NCI-H1694 treated with DMSO at 0.1 percent for 48 hours (cell line): ENCODE measurements at places on chromosomes 4 and X.

DNA sequence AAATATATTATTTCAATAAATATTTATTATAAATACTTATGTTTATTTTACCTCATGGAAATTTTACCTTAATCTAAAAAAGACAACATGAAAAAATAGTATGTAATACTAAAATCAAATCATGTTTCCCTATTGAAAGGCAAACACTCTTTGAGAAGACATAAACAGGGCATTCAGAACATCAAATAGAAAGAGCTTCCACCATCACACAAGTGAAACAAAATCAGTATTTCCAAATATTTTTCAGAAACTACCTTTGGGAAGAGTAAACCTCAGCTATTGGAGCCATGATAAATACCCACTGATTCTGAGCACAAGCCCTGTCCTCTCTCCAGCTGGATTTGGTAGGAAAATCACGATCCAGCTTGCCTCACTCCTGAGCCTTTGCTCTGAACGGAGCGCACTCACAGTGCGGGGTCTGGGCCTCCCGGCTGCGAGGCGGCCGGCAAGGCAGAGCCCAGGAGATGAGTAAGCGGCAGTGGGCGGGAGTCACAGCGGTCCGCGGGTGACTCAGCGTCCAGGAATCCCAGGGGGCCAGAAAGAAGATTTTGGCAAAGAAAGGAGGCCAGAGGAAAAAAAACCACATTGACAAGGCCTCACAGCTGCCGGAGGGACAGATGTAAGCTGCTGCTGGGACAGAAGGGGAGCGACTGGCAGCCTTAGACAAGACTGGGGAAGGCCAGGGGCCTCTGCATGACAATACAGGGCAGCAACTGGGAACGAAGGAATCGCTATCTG, 14.7 kb upstream of the ANXA5 start:
- no peak for DNase-seq

DNA sequence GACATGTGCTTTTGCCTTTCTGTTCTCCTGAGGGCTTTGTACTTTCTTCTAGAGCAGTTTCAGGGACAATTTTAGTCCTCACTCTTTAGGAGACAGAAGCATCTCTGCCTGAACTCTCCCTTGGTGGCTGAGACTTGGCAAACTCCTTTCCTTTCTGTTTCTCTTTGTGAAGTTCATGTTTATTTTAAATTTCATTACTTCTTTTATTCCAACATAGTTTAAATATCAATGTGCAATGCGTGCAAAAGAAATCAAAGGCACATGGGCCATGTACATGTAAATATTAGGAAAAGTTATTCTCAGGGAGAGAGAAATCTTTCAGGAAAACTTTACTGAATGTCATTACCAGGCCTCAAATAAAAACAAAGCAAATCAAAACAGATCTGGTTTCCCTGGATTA, 177.6 kb downstream of the RNF150 start:
- DNase-seq: no peak

- no peak for DNase-seq
Observed at GRCh38 chrX:77014377-77015372, 432.5 kb upstream of the FGF16 start.

- no peak for DNase-seq
Observed at GRCh38 chr4:184100297-184100885, 117.3 kb downstream of the ENPP6 start.

GRCh38 chrX:142483965-142484364, 278.9 kb upstream of the MAGEC2 start:
- no peak for DNase-seq

GRCh38 chr4:174425669-174426068, 96.6 kb downstream of the HPGD start:
- DNase-seq: no peak
